ENCODE measurements at places on chromosomes 6 and 20. TPM values are rescaled to one million over a fixed set of nuclear protein-coding genes. Genes with fewer than 3 reads are reported as not detected.

DNA sequence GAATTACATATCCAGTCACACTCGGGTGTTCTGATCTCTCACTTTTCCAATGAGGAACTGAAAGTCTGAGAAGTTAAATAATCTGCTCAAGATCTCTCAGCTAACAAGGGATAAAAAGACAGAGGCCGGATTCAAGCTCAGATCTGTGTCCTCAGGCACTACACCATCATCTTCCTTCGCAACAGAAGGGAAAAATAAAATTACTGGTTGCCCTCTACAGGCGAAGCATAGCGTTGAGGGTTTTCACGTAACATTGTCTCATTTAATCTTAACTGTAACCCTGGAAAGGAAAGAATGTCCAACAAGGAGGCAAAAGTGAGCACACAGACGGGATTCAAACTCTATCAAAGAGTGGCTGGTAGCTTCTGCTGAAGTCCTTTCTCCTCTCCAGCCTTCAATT, 67.8 kb upstream of the ANKEF1 start:
- DNase-seq: no peak

- DNase-seq: no peak
Measured at GRCh38 chr6:5411414-5411813, 150.1 kb downstream of the FARS2 start.

GRCh38 chr6:139126255-139126654, 8.6 kb upstream of the HECA start:
- DNase-seq: no peak

DNA sequence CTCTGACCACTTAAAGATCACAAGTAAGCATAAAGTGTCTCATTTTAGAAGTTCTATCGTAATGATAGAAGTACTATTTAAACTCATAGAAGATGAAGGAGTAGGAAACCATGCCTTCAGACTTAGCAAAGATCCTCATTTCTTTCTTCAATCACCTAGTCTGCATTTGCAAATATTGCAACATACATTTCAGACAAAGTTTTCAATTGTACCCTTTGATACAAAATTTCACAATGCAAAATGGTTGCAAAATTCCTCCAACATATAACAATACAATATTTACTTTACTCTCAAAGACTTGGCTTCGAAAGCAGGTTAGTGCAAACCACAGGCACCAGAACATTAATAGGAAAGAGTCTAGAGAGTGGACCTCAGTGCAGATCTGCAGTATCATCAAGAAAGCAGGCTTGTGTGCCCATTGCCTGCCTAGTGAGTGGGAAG, 16.1 kb upstream of the ROS1 start:
- no peak for DNase-seq

- no peak for DNase-seq
Measured at GRCh38 chr20:17541996-17542395, 10.8 kb upstream of the BFSP1 start.

- peak; percentile 81 for DNase-seq
Measured at GRCh38 chr6:89035252-89036101, 45.1 kb upstream of the PNRC1 start.

BPIFB1 gene
- total RNA-seq: not detected

HLA-DMA gene
- total RNA-seq: 19.7 TPM

Data from Right ventricle myocardium inferior (tissue), 1 donor.